ENCODE measurements at places on chromosomes 5 and 9.

DNA sequence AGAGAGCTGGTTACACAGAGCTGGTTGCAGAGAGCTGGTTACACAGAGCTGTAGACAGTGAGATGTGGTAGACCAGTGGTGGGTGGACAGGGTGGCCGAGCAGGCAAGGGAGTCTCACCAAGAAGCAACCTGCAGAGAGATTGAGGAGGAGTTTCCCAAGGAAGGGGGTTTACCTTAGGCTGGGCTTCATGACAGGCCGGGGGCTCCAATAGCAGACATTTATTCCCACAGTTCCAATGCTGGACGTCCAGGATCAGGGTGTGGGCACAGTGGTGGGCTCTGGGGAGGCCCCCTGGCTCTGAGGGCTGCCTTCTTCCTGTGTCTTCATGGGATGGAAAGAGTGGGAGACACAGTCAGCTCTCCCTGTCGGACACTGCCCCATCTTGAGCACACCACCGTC, 386.9 kb upstream of the IRX4 start:
- no peak for DNase-seq

DNA sequence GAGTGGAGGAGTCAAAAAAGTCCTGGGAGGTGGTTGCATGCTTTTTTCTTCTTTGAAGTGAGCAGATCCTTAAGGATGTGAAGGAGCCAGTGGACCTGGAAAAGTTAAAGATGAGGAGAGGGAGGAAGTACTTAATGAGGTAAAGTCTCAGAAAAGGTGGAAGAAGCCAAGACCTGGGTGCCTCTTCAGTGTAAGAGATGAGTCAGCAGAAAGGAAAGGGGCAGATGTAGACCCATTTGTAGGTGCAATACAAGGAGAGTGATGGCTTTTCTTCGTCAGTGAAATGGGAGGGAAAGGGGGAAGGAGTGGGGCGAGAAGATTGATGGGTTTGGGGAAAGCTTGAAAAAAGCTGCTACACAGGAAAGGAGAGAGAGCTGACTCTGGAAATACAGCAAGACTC, 82.9 kb downstream of the ANGPTL2 start:
- no peak for DNase-seq

- DNase-seq: no peak
These were observed 77.9 kb downstream of the TRIM32 start for GRCh38 chr9:116765011-116765410.

DNA sequence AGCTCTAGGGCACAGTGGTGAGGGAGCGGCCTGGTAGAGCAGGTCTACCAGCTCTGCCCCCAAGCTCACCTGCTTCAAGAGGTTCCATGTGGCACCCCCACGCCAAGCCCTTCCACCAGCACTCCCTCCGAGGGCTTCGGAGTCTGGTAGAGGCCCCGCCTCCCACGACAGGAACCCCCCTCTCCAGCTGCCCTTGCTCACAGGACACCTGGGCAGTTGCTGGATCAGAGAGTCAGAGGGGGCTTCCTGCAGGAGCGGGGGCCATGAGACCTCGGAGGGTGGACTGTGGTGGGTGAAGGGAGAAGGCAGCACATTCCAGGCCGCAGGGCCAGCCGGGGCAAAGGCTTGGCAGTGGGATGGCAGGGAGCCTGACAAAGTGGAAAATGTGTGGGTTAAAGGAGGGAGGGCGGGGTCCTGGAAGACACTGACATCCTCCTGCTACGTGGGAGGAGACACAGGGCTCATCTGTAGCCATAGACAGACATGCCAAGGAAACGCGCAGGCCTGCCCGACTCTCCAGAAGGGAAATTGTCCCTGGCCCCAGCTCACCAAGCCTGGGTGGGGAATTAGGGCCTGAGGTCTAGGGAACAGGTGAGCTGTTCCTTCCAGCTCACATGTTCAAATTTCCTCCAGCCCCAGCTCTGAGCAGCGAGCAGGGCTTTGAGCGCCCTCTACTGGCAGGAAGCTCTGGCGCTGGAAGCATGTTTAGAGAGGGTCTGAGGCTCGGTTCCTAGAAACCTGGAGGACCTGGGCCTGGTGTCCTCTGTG, 74.2 kb downstream of the NTNG2 start:
- peak; percentile 50 for DNase-seq

DNA sequence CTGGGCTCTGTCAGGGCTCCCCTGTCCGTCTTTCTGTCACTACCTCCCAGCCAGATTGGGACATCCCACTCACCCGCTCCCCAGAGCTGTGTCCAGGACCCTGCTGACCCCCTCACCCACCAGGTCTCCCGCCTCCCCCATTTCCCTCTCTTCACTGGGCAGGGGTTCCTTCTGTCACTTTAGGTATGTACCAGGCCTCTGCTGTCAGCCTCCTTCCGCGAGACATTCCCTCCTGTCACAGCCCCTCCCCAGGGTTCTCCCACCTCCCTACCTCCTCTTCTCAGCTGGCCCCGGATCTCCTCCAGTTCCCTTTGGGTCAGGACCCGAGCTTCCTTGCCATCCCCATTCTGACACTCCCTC, 488 bp downstream of the POLR1E start:
- no peak for DNase-seq

DNA sequence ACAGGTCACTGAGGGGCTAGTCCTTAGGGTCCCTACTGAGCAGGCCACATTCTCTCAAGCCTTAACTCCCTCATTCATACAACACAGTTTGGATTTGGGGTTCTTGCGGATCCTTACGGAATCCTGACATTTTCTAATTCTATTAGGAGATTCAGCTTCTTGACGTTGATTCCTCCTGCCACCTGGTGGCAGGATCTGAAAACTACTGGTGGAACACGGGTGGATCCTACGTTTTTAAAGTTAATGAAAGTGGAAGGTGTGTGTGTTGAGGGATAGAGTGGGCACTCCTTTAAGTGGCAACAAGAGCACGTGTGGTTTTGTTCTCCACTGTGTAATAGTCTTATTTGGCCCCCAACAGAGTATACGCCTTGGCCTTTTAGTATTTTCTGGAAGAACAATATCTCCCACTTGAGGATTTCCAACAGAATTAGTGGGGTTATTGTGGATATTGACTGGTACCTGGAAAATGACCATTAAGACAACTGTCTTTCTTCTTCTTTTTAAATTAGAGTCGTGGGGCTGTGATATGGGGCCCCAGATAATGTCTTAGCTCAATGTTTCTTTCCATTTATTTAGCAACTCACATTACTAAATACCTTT, 25.2 kb downstream of the SLC28A3 start:
- peak; percentile 14 for DNase-seq

- DNase-seq: no peak
These were observed 12.8 kb upstream of the FBXL7 start for GRCh38 chr5:15487228-15487627.

- no peak for DNase-seq
These were observed 56.7 kb upstream of the SLC44A1 start for GRCh38 chr9:105187781-105188180.

DNA sequence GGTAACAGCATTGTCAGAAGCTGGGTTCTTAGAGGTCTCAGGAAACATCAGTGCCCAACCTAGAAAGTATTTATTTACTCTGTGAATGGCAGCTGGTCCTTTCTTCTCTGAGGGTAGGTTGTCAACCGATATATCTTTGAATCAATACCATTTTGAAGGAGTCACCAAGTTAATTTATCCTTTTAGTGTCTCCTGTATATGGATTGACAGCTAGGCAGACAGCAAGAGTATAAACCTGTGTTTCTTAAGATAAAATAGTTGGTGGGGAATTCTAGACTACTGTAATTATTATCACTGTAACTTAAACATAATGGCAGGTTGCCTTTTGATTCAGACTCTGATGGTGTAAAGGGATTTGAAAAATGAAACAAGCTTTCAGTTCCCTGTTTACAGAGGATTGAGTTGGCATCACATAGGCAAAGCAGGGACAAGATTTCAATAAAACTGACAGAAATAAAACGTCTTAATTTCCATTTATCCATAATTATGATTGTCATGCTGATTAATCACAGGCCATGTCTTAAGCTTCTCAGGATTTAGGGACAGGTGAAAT, 190.8 kb upstream of the HAPLN1 start:
- DNase-seq: no peak

DNA sequence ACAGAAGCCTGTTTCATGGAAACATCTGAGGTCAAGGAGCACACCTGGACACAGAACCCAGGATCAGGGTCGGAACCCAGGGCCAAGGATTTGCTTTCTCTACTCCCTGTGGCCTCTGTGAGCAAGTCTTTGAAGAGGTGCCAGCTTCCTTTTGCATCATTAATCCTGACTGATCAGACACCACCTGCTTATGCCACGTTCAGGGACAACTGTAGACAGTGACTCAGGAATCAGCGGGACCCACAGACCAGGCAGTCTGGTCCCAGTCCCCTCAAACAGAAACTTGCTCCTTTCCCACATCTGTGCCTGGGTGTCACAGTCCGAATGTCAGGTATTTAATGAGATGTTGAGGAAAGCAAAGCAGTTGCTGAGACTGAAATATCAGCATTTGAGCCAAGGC, 154.8 kb downstream of the SGCD start:
- no peak for DNase-seq

- no peak for DNase-seq
These were observed 272.2 kb upstream of the DMRT1 start for GRCh38 chr9:569296-569695.

DNA sequence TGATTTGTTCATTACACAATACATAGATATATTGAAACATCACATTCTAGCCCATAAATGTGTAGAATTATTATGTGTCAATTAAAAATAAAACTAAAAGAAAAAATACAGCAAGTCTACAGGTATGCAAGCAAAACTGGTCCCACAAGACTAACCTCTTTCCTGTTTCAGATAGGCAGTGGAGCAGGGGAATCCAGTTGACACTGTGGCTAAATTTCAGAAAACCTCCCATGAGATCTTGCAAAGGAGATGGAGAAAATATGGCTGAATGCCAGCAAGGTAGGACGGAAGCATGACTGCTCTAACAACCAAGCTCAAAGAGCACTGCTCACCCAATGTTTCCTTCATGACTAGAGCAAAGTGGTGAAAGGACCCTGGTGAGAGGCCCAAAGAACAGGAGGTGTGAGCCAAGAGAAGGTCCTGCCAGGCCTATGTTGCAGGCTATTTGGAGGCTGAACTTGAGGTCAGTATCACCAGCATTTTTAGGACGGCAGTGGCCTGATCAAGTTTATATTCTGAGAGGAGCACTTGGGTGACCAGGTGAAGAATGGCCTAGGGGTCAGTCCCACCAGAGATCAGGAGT, 1.1 kb upstream of the SH3TC2 start:
- no peak for DNase-seq

DNA sequence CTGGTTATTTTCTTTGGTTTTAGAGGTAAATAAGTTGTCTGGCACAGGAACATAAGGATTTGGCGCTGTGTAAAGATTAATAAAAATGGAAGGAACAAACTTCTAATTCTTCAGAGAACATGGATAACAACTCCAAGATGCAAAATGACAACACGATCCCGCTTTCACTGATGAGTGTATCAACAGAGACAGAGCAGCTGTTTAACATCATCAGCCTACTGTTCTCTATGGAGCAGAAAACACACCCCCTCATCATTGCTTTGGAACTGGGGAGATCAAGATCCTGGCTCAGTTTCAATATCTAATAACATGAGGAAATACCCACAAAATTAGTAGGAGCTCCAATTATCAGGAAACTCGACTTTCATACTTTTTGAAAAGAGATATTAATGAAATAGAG, 8.3 kb upstream of the GAS1 start:
- DNase-seq: no peak

DNA sequence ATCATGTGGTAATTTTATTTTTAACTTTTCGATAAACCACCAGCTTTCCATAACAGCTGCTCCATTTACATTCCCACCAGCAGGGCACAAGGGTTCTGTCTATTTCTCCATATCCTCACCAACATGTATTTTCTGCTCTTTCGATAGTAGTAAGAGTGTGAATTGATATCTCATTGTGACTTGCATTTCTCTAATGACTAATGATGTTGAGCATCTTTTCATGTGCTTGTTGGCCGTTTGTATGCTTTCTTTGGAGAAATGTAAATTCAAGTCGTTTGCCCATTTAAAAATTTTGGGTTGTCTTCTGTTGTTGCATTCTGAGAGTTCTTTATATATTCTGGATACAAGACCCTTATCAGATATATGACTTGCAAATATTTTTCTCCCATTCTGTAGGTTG, 45.9 kb downstream of the PSD2 start:
- DNase-seq: no peak

GRCh38 chr5:106097340-106097739, 1573.4 kb downstream of the EFNA5 start:
- no peak for DNase-seq

DNA sequence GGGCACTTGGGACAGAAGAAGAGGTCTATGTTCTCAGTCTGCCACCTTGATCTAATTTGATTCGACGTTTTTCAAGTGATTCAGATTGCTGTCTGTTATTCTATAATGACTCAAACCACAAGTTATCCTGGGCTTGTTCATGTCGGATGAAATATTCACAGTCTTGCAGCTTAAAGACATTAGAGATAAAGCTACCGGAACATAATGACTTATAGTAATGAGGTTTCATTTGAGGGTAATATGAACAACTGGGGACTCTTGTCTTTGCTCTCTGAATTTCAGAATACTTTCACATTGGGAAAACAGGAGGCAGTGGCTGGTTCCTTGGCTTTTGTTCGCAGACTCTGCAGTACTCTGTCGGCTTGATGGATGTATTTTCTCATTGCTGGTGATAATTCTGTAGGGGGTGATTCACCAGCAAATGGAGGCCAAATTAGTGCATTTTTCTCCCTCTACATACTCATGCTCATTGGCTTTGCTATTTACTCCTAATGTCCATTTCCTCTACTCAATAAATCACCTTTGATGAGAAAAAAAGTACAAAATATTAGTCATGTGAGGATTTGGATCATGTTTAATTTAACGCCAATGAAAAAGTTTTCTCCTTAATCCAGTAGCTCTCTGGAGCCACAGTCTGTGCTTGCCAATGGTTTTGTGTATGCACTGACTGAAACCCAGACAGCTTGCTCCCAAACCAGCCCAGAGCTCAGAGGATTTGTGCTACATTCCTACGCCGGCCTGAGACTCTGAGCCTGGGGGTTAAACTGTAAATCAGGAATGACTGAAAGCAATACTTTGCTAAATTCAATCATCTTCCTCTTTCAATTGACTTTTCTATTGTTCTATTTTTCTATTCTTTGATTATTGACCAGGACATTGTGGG, 154.7 kb upstream of the ANKH start:
- no peak for DNase-seq

- no peak for DNase-seq
These were observed 635 bp downstream of the IFT74 start for GRCh38 chr9:26956860-26957233.

- DNase-seq: no peak
These were observed 96.1 kb downstream of the OSMR start for GRCh38 chr5:38941912-38942311.

DNA sequence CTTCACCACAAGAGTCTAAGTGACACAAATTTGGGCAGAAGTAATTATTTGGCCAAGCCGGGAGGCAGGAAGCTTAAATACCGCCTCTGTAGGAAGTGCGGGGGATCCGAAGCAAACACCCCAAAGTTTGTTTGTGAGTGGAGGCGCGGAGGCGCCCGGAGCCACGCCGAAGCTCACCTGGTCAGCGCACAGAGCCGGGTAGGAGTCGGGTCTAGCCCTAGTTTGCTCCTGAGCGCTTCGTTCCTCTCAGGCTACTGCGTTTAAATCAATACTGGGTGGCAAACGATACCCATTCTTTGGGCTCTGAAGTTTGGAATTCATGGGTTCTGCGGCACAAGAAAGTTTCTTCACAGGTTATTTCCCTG, 855 bp downstream of the MCC start:
- DNase-seq: no peak

Measured in stimulated activated CD8-positive, alpha-beta memory T cell treated with anti-CD3 and anti-CD28 coated beads, Interleukin-12 subunit alpha, Interleukin-12 subunit beta, amount 100 ng/mL, for 4 hours (primary cell).